H4 (cell line): ENCODE measurements at places on chromosomes 11 and 22. TPM values are rescaled to one million over a fixed set of nuclear protein-coding genes. Genes with fewer than 3 reads are reported as not detected.

GRCh38 chr11:113345978-113346377 is 31.6 kb downstream of the TTC12 start:
- DNase-seq = no peak

FIBIN gene
- total RNA-seq = 5.7 and 7.4 TPM in 2 replicates

DNA sequence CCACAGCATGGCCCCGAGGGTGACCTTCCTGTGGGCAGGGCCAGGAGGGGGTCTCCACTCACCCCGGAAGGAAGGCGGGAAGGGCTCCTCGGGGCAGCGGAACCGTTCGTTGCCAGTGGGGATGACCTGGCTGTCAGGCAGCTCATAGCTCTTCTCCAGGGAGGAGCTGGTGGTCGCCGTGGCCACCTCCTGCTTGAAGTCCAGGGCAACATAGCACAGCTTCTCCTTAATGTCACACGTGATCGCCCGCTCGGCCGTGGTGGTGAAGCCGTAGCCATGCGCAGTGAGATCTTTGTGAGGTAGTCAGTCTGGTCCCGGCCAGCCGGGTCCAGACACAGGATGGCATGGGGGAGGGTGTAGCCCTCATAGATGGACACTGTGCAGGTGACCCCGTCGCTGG is 31.5 kb upstream of the SYT8 start:
- no peak for DNase-seq

DNA sequence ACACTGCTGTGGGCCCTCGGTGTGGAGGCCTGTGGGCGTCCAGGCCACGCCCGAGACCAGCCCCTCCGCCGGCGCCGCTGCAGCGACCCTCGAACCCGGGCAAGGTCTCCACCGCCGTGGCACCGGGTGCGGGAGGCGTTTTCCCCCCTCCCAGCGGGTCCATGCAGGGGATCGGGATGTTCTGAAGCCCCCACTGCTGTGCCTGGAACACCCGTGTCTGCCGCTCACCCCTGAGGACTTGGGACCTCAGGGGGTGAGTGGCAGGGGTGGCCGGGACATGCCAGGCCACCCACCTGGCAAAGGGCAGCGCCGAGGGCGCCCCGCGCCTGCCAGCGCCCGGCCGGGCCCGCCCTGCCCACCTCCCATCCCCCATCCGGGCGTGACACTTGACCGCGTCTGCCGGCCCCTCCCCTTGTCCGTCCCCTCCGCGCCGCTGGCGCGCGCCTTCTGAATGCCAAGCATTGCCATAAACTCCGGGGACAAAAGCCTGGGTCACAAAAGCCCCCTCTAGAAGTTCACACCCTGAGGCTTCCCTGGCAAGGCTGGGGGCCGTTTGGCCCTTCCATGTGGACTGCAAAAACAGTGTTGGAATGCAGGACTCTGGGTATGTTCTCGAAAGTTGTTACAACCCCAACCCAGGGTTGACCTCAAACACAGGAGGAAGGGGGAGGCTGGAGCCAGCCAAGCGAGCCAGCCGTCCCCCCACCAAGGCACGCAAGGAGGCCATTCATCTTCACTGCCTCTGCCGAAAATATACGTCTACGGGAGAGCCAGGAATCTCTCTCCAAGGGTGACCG is 819 bp upstream of the KCNQ1OT1 start:
- peak; percentile 37 for DNase-seq

DCHS1 gene
- total RNA-seq = 0.08 and 0.19 TPM in 2 replicates

DNA sequence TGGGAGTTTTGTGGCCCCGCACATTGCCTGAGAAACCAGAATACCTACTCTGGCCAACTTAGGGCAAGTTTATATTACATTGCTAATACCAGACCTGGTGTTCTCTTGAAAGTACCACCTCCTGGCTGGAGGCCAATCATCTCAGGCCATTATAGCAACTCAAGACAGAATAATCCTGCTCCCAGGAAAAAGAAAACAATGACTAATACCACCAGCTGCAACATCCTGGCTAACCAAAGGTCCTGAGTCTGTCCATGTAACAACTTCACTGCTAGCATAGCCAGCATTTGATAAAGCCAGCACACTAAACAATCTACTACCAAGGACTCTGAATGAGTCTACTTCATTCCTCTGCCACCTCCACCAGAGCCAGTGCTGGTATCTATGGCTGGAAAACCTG is 1298.7 kb upstream of the CNTN5 start:
- peak; percentile 91 for DNase-seq

- no peak for DNase-seq
Measured at GRCh38 chr22:37912171-37912570, 6.1 kb downstream of the MICALL1 start.

- DNase-seq = peak; percentile 28
Measured at GRCh38 chr11:124199702-124200101, 16.6 kb downstream of the OR10D3 start.

DNA sequence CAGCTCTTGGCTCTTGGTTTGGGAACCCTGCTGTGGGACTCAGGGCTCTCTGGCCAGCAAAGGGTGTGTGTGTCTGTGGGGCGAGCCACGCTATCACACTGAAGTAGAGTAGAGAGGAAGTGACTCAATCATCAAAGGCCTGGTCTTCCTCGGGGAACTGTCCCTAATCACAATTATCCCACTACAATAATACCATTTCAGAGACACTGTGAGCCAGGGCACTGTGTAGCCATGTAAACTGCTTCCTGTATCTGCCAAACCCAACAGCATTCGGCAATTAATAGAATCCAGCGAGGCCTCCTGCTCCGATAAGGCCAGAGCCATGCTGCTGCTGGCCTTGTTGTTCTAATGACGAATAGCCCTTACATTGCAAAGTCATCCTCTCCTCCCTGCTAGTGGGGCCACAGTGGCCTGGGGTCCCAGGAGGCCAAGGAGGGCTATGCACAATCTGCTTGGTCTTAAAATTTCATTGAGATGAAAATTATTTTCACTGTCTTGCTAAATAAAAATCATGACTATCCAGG is 49.8 kb upstream of the LMO2 start:
- DNase-seq = no peak

- no peak for DNase-seq
Measured at GRCh38 chr11:130859886-130860285, 56.4 kb downstream of the SNX19 start.

DNA sequence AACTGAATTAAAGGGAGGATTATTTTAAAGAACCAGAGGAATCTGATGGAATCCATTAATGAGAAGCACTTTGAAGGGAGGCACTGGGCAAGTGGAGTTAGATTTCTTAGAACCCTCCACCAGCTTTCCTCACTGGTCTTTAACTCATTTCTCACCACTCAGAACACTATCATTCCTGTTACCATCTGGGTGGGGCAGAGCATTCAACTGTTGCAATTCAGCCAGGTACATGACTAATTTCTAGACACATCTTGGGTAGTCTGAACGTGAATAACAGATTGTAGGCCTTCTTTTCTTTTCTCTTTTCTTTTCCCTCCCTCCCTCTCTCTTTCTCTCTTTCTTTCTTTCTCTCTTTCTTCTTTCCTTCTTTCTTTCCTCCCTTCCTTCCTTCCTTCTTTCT is 15.5 kb upstream of the MMP1 start:
- DNase-seq = no peak

OR8A1 gene
- not detected in 2 replicates for total RNA-seq

DNA sequence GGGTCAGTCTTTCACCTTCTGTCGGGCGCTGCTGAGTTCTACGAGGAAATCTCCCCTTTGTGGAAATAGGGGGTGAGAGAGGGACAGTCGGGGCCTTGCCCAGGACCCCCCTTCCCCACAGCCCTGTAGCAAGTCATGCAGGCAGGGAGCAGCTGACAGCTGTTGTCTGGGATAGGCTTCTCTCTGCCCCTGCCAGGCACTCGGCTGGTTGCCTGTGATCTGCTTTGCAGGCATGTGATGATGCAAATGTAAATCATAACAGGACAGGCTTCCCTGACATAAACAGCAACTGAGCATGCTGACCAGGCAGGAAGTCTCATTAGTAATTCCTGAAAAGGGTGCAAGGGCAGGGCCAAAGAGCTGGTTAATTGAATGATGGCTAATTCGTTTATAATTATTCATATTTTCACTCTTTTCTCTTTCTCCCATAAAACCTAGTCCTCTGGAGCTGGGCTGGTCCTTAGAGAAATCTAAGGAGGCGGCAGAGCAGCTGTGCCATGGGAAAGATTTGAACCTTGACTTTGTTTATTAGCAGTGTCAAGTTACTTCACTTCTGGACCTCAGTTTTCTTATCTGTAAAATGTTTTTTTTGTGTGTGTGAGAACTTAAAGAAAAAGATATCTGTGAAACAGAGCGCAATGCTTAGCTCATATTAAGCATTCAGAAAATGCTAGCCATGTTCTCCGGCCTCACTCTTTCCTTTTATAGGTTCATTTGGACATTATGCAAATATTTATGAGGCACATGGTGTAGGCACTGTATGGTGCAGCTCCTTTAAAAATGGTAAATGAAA is 129.7 kb downstream of the LDLRAD3 start:
- DNase-seq = peak; percentile 70

DNA sequence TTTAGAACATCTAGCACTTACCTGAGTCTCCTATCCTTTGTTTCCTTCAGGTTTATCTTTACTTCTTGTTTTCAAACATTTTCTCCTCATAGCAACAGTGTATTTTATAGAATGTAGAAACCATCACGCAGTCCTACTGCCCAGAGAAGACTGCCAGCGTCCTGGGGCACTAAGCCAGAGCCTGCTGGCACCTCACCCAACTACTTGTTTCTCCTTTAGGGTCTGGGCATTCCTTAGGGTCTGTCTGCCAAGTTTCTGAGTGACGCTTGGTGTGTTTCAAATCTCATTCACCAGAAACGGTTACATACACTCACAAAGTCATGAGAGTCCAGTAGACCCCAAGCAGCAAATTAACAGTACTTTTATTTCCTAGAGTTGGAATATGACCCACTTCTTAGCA is 49.6 kb upstream of the SLC25A1 start:
- no peak for DNase-seq

GRCh38 chr11:48005831-48006270 is 25.5 kb downstream of the PTPRJ start:
- no peak for DNase-seq

- no peak for DNase-seq
Measured at GRCh38 chr11:62930157-62930556, 9.0 kb upstream of the CHRM1 start.

- no peak for DNase-seq
Measured at GRCh38 chr11:70627219-70627618, 228.9 kb downstream of the CTTN start.

GRCh38 chr22:45529971-45530575 is 27.4 kb downstream of the FBLN1 start:
- no peak for DNase-seq

GRCh38 chr11:62267576-62267975 is 2.4 kb upstream of the SCGB2A2 start:
- DNase-seq = no peak

DNA sequence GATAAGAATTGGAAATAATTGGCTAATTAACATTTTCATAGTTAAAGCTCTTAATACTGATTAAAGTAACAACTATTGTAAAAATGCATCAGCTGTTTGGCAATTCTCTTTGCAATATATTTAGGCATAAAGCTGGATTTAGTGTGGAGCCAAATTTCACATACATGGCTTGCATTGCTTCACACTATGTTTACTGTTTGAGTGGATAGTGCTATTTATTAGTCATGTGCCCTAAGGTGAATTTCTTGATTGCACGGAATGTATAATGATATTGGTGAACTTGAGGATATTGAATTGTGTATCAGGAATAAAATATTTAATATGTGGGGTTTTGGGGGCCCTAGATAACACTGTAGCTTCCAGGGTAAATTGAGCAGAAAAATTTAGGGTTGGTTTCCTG is 100.9 kb downstream of the AASDHPPT start:
- no peak for DNase-seq

DNA sequence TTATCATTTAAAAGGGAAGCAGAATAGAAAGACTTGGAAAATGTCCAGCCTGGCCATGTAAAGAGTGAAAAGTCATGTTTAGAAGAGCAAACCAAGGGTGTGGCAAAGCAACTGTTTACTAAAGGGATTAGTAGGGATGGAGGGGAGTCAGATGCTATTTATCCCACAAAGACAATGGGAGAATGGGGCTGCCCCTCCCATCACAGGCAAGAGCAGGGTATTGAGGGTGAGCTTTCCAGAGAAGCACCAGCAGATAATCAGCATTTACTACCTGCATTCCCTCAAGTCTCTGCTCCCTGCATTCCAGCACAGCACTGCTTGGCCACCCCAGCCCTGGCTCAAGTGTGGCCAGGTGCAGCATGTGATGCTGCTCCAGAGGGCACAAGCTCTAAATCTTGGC is 18.5 kb upstream of the QSER1 start:
- no peak for DNase-seq

GRCh38 chr11:66888282-66888681 is 31.4 kb downstream of the LRFN4 start:
- DNase-seq = no peak

POU2AF3 gene
- total RNA-seq = 2.3 TPM in 1 of 2 replicates, not detected in the other

- peak; percentile 67 for DNase-seq
Measured at GRCh38 chr11:95154514-95154913, 64.9 kb downstream of the ENDOD1 start.

DNA sequence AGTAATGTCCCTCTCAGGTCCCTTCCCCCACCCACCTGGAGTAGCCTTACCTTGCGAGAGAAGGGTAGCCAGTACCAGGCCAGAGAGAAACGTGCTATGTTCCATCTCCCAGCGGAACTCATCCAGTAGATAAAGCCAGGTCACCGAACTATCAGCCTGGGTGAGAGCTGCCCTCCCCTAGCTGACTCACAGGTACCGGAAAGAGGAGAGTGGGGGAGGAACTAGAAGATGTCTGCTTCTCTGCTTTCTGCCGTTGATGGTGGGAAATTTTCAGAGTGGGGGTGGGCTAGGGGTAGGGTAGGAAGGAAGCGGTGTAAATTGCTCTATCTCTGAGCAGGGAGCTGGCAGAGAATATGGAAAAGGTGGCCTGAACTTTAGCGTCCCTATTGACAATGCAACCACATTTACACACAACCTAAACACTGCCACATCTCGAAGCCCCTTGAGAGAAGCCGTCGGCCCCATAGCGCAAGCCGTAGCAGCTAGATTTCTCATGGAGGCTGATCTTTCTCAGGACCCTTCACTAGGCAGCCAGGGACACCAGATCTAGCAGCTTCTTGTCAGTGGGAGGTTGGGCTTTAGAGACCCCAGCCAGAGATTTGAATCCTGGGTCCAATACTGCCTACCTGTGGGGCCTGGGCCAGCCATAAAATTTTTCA is at the start of gene CD3D:
TSS of gene CD3D (minus strand) at position 203 of the 659 bp plus-strand sequence. CDS start at position 105, 98 bp downstream.
- no peak for DNase-seq

DNA sequence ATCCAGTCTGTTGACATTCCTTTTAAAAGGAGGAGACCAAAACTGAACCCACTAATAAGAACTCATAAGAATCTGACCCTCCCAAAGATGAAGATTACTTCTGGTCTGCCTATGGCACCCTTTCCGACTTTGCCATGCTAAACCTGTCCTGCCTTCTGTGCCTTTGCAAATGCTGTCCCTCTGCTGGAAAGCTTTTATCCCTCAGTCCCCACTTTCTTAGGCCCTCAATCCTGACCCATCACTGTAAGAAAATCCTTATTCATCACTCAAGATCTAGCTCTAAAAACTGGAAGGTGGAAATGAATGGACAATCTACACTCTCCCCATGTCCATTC is 10.4 kb downstream of the MPZL3 start:
- no peak for DNase-seq

GRCh38 chr11:102012946-102013345 is 34.3 kb upstream of the CFAP300 start:
- no peak for DNase-seq

GRCh38 chr22:26585104-26585790 is 4.7 kb downstream of the TPST2 start:
- peak; percentile 86 for DNase-seq
